Stimulated activated CD8-positive, alpha-beta memory T cell treated with anti-CD3 and anti-CD28 coated beads, Interleukin-4, amount 100 ng/mL, for 1 hour (primary cell): ENCODE measurements at places on chromosomes 5 and 9.

GRCh38 chr5:17860660-17861315 is 226.5 kb downstream of the TAF11L14 start:
- no peak for DNase-seq

GRCh38 chr5:72597456-72597948 is 90.3 kb upstream of the ZNF366 start:
- no peak for DNase-seq

DNA sequence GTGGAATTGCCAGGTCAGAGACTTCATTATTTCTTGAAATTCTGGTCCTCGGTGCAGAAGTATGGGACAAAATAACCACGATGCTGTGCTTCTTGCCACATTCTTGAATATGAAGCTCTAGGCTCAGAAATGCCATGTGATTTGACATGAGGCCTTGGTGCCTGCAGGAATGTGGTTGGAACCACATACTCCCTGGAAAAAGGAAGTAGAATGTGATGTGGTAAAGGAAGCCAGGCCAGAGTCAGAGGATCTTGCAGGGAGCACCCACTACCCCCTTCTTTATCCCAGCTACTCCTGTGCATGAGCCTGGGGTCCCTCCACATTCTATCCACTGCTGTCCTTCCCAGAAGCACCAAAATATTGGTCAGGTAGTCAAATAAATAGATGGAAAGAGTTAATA is 80.9 kb downstream of the FOXD1 start:
- DNase-seq, result no peak

GRCh38 chr5:106766916-106767315 is 903.8 kb downstream of the EFNA5 start:
- no peak for DNase-seq

GRCh38 chr5:82985763-82986162 is 91.4 kb downstream of the TMEM167A start:
- no peak for DNase-seq

DNA sequence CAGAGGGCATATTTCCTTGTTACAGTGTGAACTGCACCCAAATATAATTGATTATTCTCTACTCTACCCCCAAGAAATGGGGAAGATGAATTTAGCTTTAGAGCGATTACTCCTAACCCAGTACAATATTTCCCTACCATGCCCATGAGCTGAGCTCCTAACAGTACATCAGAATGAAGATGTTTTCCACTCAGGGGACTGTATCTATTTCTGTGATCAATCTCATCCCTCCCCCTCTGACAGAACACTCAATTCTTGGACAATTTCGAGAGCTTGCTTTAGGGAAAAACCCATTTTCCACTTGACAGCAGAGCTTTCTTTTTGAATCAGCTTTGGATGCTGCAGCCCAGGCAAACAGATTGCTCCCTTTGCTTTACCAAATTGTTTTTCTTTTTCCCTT is 24.7 kb upstream of the TEX48 start:
- DNase-seq, result no peak

DNA sequence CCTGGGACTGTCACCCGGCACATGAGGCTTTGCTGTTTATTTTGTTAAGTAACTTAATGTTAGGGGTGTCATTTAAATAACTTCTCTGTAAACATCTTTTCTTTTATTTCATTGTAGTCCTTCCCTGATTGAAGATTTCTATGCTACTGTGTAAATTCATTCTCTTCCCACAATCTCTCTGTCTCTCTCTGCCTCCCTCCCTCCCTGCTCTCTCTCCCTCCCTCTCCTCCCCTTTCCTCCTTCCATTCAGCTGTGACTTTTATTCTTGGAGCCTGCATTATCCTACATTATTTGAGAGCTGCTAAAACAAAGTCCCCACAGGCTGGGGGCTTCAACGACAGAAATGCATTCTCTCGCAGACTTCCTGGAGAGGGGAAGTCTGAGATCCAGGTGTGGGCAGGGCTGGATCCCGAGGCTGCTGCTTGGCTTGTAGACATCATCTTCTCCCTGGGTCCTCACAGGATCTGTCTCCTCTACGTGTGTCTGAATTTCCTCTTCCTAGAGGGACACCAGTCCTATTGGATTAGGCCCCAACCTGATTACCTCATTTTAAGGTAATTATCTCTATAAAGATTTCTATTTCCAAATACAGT is 18.4 kb downstream of the UBE2QL1 start:
- DNase-seq, result no peak
